ENCODE measurements at places on chromosomes 5 and 9.

- DNase-seq, result no peak
Observed at GRCh38 chr9:9751996-9752395, 860.8 kb downstream of the PTPRD start.

DNA sequence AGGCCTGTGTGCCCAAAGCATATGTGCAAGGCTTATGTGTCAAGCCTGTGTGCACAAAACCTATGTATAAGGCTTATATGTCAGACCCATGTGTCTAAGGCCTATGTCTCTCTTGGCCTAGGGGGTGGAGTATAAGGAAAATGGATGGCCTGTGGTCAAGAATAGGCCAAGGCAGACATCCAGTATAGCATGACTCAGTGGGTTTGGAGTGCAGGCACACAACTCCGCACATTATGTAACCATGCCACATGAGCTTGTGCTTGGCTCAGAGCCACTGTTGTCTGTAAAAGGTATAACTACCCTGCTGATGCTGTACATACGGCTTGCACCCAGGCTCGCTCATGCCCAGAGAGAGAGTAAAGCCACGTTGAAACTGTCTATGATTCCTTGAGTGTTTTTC lies 626.4 kb upstream of the NUDT12 start:
- no peak for DNase-seq

DNA sequence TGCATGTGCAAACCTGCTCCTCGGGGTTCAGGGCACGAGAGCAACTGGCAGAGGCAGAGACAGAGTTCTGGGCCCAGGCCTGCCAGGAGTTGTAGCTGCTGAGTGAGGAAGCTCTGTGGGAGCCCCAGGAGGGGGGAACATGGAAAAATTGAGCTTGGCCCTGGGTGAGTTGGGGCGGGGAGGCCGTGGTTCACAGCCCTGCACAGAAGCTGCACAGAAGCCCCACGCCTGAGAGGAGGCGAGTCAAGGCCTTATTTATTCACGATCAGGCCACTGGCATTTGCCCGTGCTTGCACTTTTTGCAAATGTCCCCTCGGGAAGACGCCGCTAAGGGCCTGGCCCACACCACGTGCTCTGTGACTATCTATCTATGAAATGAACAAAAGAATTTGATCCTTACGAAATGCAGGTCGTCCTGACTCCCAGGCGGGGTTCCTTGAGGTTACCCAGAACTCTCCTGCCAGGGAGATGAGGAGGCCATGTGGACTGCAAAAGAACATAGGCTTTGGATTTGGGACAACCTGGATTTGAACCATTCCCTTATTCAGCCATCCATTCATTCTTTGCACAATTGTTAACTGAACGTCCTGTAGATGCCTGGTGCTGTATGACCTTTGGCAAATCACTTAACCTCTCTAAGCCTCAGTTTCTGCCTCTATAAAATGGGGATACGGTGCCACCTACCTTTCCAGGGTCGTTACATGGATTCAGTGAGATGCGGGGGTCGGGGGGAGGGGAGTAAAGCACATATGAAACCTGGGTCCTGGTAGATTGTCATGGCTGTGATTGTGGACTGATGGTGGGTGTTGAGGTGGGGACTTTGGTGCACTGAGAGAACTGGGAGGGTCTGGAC lies 17.9 kb downstream of the COL27A1 start:
- DNase-seq, result no peak

DNA sequence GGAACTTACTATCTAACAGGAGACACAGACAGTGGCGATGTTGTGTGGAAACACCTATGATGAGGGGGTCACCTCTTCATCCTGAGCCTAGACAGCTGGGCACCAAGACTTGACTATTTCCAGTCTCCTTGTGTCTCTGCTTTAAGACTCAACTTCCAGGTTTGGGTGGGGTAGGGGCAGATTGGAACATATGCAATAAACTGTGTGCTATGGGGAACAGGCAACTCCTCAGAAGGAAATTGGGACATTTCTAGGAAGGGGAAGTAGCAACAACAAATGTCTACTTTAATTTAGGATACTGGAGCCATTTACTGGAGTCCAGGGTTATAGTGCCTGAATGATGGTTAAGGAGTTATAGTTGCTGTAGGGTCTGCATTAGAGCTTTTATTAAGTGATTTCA lies 57.3 kb downstream of the FGF18 start:
- no peak for DNase-seq

DNA sequence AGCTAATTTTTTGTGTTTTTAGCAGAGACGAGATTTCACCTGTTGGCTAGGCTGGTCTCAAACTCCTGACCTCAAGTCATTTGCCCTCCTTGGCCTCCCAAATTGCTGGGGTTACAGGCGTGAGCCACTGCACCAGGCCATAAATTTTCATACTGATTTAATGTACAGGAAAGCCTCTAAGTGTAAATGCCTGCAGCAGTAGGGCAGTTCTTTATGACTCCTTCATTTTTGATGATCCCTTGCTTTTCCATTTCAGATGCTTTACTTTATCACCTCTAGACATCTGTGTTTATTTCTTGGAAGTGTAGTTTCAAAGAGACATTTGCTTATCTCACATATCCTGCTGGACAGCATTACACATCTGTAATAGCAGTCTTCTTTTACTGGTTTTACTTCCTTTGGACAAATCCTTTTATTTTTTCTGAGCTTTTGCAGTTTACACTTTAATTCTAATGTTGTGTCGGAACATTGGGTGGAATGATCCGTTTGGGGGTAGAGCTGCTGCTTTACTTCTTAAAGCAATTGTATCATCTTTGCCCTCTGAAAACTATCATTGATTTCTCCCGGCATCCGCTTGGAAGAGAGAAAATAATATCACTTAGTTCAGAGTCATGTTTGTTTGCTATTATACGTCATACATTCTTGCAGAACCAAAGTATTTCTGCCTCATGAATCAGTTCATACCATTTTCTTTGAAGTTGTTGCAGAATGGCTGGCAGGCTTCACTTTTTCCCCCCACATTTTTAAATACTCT lies 36.0 kb downstream of the SCGB3A1 start:
- DNase-seq, result no peak

DNA sequence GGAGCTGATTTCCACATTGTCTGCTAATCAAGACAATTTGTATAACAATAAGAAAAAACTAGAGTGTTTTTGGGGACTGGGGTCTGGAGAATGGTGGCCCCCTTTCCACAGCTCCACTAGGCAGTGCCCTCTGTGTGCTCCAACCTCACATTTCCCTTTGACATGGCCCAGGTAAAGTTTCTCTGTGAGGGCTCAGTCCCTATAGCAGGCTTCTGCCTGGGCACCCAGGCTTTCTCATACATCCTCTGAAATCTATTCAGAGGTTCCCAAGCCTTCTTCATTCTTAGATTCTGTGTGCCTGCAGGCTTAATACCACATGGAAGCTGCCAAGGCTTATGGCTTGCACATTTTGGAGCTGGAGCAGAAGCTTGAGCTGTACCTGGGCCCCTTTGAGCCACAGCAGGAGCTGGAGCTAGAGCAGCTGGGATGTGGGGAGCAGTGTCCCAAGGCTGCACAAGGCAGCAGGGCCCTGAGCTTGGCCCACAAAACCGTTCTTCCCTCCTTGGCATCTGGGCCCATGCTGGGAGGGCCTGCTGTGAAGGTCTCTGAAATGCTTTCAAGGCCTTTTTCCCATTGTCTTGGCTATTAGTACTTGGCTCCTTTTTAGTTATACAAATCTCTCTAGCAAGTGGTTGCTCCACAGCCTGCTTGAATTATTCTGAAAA lies 49.1 kb upstream of the VPS13A start:
- DNase-seq, result no peak

- peak; percentile 68 for DNase-seq
Observed at GRCh38 chr5:80191991-80192398, 63.9 kb downstream of the SERINC5 start.

DNA sequence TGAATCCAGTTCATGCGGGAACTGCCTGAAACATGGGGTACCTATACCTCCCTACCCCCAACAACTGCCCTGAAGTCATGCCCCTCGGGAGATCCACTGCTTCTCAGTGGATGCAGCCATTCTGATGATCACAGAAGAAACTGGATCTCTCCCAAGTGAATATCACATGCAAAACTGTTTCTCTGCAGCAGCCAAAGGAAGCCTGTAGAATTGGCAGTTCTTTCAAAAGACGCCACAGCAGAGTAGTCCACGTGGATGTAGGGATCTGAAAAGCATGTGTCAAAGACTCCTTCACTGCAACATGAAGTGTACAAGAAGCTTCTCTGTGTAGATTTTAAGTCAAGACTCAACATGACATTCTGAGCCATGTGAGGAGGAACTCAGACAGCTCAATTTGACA lies 286.7 kb downstream of the NR3C1 start:
- DNase-seq, result no peak

DNA sequence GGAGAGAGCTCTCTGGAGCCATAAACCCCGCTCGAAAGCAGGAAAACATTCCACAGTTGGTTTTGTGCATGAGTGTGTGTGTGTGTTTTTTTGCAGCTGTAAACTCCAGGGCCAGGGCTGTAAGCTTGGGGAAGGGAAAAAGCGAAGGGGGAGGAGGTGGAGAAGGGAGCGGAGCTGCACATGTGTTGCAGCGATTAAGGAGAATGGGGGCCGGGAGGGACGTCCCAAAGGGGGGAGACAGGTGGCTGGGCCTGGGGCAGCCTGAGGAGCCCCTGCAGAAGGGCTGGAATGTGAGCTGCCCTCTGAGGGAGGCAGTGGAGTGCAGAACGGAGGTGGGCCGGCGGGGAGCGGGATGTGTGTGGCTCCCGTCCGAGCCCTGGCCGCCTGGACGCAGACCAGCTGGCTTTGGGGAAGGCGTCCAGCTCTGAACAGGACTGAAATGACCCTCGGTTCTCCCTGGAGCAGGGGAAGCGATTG lies 2.7 kb upstream of the MYMK start:
- no peak for DNase-seq

GRCh38 chr9:118306801-118307200 lies 602.6 kb downstream of the TLR4 start:
- no peak for DNase-seq

DNA sequence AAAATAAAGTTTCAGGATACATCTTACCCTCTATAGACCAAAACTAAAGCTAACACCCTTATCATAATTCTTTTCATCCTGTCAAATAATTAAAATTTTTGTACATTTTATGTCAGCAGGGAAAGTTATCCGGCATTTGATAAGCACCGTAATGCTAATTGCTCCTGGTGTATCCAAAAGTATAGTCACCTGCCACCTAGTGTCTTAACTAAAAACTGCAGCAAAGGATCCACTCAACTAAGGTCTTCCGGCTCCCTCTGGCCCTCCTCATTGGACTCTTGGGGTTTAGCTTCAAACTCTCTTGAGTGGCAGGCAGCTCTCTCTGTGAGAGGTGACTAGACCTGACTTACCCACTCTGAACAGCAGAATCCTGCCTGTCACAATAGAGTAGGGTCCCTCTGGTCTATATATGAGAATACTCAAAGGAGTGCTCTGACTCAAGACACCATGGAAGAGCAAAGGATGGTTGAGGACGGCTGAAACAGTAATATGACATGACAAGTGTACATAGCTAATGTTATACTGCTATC lies 60.4 kb upstream of the CAST start:
- peak; percentile 68 for DNase-seq

DNA sequence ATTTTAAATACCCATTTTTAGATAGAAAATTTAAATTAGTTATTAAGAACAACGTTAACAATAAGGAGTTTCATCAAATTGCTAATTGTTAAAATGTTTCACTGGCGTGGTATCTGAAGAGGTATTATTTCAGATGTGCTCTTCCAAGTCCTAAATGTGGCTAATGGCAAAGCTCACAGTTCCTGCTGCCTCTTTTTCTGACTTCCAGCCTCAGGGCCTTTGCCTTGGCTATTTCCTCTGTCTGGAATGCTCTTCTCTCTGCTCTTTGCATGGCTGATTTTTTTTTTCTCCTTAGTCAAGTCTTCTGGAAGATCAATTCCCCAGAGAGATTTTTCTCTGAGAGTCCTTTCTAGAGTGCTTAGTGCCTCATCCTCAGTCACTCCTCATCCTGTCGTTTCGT lies 9.6 kb upstream of the SSBP2 start:
- no peak for DNase-seq

DNA sequence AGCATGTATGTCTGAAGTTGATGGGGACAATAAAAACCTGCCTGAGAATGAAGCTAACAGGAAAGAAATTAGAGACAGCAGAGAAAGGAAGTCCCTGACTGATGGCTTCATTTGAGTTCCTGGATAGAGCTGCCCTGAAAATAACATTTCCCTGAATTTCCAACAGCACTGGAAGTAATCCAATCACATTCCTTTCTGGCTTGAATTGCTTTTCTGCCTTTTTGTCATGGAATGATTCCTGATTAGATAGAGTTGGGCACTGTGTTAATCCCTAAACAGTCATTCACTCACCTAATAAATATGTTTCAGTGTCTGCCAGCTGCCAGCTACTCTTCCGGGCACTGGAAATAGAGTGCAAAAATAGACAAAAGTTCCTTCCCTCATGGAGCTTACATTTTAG lies 30.0 kb upstream of the SH3RF2 start:
- DNase-seq, result no peak

DNA sequence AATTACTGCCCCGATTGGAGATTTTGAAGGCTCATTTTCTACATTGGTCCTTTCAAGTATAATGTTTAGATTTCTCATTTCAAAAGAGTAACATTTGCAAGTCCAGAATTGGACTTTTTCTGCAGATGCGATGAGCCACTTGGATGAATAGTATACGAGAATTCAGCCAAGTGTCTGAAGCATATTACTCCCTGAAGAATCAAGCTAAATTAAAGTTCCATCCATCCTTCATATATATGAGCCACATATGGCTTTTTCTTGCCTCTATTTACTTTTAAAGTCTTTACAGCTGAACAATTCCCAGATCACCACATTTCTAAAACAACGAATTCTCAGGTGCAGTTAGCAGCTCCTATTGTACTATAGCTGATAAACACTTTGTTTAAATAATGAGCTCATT lies 288.7 kb downstream of the CEMIP2 start:
- DNase-seq, result no peak

DNA sequence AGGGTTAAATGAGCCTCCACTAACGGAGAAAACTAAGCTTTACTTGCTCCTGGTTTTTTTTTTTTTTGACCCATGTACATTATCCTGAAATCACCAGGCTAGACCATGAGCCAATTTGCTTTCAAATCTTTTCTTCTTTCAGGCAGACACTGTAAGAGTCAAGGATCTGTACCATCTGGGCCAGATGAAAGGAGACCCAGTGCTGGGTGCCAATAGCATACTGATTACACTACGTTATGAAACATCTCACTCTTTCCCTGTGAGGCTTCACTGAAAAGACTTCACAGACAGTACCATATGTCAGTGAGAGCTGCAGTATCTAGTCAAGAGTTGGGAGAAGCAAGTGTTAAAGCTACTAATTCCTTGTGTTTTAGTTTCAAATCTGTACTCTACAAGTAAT lies 161.2 kb upstream of the PTPRD start:
- no peak for DNase-seq

Measured in CD4-positive, alpha-beta T cell treated with Interleukin-17A for 4 hours (primary cell).